ENCODE measurements at places on chromosomes 1 and 21.

DNA sequence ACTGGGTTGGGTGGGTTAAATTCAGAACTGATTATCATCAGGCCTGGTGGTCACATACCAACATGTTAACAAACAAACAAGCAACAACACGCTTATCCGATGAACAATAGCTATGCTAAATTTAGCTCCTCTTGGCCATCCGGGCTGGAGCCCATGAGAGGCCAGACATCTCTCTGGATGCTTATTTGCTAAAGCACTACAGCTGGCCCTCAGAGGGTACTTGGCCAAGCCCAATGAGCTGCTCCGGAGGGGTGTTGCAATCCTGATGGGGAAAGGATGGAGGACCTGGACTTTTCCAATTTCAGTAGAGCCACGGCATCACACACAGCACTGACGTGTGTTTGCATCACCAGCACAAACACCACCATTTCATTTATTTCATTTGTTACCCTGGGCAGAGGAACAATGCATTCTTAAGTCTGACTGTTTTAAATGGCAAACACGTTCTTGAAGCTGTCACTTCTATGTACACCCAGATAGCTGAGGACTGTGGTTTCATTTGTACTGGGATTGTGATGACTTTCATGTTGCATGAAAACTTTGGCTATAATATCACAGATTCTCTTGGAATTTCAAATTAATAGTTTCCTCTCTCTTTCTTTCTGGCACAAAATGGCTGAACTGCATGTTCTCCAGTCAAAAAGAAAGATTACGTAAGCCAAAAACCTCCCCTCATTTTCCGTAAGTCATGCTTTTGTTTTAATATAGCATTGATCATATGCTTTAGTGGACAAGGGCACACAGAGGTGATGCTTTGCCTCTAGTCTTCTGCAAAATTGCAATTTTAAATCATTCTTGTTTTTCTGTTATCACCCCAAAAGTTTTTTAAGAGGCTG is 359.8 kb upstream of the KAZN start:
- no peak for DNase-seq

DNA sequence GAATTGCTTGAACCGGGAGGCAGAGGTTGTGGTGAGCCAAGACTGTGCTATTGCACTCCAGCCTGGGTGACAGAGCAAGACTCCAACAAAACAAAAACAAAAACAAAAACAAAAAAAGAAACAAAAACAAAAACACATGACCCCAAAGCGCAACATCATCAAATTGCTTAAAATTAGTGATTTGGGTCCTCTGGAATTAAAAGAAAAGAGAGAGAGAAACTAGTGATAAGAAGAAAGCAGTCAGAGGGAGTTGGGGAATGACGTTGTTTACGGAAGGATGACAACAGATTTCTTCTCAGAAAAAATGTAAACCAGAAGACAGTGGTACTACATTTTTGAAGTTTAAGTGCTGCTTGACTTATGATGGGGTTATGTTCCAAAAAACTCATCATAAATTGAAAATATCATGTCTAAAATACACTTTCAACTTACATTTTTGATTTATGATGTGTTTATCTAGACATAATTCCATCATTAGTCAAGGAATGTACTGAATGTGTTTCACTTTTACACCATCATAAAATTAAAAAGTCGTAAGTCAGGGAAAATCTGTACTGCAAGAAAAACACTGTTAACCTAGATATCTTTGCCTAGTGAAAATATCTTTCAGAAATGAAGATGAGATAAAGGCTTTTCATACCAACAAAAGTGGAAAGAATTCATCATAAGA is 88.0 kb downstream of the MT1HL1 start:
- no peak for DNase-seq

GRCh38 chr1:92862605-92863004 is 30.8 kb downstream of the RPL5 start:
- DNase-seq = no peak

- no peak for DNase-seq
These were observed 848 bp upstream of the PYHIN1 start for GRCh38 chr1:158930504-158930903.
